ENCODE measurements at places on chromosomes 6 and 20. TPM values are rescaled to one million over a fixed set of nuclear protein-coding genes. Genes with fewer than 3 reads are reported as not detected.

DNA sequence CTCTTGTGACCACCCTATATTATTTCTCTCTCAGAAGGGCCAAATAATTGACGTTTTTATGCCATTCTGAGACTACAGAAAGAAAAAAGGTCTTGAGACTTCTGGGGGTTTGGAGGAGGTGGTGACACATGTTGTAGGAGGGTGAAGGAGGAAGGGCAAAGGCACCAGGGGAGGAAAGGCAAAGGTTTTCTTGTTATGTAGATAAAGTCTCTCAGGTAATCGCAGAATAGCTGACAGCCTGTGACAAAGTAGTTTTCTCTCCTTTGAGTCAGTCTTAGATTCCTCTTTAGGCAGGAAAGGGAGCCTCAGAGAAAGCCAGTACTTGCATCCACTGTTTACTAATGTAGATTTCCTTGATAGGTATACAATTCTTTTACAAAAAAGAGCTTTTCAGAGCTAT lies 23.6 kb downstream of the OR2B2 start:
- DNase-seq, result no peak

DNA sequence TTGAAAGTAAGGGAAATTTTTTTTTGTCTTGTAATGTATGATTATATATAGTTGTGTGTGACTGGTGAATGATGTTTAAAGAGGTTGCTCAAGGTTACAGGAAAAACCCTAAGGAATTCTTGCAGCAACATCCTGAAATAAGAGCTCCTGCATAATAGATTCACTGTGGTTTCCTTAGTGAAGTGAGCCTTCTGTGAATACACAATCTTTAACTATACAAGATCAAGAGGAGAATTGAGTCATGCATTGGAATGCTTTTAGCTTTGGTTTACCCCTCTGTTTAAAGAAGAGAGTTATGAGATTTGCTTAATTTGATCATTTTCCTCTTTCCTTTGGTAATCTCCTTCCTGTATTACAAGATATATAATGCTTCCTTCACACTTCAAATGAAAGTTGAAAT lies 141.6 kb upstream of the EYA4 start:
- DNase-seq, result no peak

DNA sequence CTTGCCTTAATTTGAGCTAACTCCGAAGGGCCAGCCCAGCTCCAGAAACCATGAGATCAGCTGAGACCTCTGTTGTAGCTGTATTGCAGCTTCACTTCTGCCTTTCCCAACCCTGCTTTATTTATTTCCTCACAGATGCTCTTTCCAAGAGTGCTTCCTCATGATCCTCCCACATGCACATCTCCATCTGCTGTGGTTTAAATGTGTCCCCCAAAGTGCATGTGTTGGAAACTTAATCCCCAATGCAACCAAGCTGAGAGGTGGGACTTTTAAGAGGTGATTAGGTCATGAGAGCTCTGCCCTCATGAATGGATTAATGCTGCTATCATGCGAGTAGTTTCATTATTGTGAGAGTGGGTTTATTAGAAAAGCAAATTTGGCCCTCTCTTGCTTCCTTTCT lies 164.4 kb upstream of the TAB2 start:
- no peak for DNase-seq

DNA sequence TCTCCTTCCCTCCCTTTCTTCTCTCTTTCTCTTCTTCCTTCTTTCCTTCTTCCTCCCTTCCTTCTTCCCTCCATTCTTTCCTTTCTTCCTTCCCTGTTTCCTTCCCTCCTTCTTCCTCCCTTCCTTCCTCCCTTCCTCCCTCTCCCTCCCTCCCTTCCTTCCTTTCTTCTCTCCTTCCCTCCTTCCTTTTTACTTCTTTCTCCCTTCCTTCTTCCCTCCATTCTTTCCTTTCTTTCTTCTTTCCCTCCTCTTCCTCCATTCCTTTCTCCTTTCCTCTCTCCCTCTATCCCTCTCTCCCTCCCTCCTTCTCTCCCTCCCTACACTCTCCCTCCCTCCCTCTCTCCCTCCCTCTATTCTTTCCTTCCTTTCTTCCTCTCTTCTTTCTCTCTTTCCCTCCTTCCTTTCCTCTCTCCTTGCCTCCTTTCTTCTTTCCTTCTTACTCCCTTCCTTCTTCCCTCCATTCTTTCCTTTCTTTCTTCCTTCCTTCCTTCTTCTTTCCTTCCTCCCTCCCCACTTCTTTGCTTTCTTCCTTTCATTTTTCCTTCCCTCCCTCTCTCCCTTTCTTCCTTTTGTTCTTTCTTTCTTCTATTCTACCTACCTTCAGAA lies 200.4 kb upstream of the SSTR4 start:
- DNase-seq, result no peak

DNA sequence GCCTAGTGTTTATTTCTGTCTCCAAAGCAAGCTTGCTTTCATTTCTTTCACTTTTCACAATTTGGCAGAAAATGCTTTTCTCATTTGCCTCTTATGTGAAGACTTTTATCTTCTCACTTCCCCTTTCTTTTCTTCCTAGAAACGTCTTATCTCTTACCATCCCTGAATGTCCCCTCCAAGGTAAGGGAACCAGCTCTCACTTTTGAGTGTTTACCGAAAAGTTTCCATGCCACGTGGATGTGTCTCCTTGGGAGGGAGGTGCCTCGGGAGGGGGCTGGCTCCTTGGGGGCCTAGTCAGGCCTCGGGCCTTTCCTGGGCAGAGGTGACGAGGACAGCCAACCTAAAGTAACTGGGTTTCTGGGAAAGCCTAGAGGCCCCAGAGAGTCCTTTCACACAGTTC lies 127.4 kb downstream of the CD24 start:
- DNase-seq, result no peak

DNA sequence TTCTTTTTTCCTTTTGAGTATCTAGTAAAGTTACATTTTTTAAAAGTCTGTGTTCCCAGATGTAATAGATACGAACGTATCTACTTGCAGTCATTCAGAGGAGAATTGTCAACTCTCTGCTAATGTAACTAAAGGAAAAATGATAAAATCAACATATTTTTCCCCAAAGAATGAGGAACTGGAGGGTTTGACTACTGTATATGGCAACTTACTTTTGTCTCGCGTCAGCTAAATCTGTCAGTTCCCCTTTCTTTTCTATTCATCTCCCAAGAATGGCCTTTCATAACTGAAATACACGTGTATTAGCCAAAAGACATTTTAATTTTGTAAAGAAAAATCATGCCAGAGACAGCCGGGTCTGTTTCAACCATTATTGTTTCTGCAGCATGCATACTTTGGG lies 5.4 kb downstream of the EYA2 start:
- no peak for DNase-seq

DNA sequence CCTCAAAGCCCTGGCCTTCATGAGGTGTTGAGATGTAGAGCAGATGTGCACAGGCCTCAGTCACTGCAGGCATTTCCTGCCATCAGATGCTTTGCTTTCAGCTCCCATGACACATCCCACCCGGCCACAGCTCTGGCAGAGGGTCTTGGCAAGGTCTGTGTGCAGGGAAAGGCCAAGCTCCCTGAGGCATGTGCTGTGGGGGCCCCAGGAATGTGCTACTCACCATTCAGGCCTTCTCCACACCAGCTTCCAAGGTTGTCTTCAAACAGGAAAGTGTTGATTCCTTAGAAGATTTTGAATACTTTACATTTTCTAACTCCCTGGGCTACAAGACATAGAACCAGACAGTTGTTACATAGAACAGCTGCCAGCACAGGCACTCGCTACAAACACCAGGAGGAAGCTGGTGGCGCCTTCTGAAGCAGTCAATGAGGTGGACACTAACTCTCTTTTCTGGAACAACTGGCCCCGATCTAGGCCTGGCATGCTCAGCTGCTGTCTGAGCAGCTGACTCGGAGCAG lies 27.8 kb downstream of the CASS4 start:
- DNase-seq, result peak; percentile 24

DNA sequence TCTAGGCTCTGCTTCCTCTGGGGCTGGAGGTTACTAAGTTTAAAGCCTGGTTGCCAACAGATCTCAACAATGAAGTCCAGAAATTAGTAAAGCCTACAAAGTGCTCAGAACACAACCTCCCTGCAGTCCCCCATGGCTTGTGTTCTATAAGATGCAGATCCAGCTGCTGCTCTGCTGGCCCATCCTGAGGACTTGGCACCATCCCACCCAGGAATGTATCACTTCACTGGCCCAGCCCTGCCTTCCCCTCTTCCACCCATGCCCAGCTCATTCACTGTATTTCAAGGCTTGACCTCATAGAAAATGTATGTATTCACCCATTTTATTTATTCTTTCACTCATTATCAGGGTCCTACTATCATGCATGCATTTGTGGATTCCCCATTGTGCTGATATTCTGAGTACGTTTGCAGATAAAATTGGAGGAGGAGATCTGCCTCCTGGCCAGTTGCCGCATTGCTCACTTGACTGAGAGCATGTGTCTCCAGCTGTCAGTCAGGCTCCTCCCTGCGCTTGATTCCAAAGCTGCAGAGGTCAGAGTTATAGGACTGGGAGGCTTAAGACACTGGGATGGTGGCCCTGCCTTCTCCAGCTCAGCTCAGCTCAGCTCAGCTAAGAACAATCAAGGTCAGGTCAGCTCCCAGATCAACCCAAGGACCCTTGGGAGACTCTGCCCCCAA lies 104.8 kb downstream of the MAFB start:
- DNase-seq, result peak; percentile 30

GRCh38 chr6:38187325-38187724 lies 367.8 kb downstream of the ZFAND3 start:
- no peak for DNase-seq

DNA sequence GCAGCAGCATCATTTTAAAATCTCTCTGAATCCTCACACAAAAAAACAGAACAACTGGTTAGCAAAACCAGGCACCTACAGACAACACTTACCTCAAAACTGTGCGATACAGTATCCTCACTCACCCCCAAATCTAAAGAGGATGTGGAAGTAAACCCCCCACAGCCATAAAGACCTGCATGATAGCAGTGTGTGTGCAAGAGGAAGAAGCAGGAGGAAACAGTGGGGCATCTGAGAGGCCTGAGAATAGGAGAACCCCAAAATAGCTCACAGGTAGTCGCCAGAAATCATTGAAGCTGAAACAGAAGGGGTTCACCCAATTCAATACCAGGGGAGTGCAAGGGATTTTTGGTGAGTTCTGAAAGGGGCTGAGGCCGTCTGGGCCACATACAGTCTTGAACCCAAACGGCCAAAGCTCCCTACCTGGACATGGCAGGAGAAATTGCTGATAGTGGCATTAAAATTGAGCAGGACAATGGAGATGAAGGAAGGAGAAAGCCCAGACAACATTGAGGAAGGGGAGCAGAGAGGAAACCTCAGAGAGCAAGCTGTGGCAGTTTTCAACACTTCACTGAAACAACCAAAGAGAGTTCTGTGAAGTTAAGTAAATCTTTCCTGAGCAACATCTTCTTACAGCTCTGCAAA lies 129.7 kb downstream of the FIG4 start:
- no peak for DNase-seq

GRCh38 chr6:139282684-139283083 lies 9.1 kb downstream of the TXLNB start:
- DNase-seq, result no peak

DNA sequence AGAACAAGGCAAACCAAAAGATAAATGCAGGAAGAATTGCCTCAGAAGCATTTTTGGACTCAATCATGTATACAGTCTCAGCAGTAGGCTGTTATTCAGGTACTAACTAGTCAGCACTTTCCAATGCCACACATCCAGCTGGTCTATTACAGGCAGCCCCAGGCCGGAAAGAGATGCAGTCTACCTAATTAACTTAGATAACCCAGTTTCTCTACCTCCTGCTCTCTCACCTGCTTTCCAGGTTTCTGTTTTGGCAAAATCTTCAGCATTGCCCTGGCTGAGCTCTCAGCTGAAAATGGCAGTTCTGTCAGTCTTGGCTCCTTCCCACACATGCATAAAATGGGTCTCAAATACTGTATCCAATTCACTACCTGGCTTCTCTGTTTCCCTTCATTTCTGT lies 101.3 kb upstream of the UFL1 start:
- no peak for DNase-seq

DNA sequence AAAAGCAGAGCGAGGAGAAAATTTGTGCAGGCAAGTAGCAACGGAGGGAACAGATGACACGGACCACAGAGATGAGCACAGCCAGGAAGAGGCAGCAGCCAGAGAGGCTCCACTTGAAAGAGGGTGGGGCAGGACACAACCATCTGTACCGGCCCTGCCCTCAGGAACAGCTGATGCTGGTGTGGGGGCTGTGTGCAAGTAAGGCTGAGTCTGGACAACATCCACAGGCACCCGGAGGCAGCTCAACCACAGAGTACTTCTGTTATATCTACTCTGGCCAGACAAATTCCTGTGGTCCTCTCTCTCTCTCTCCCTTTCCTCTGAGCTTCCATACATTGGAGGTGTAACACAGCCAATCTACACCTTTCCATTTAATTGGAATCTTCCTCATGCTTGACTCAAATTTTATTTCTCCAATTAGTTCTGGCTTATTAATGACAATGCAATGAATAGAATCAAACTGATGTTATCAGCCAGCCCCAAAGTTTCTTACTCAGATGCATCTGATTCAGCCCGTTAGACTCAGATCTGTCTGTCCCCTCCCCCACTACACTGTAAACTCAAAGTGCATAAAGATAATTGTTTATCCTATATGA lies 24.9 kb downstream of the KIF13A start:
- peak; percentile 72 for DNase-seq

DNA sequence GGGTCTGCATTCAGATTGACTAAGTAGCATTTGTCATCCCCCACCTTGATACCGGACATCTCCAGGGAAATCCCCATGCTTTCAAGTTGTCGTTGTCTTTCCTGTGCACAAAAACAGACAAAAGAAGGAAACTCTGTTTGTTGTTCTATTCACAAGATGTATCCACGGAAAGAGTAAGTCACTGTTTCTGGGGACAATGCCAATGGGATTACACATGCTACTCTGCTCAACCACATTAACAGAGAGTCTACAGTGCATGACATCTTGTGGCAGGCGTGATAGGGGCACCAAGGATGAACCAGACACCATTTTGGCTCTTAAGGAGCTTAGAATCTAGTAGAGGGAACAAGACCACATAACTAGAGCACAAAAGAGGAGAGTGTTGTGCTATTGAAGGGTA lies 124.4 kb upstream of the NUP153 start:
- no peak for DNase-seq

Gene SIGLEC1
- total RNA-seq, result 0.61 TPM

Gene BFSP1
- total RNA-seq, result 0.18 TPM

Gene RFX6
- not detected for total RNA-seq

Gene STMND1
- total RNA-seq, result not detected

Gene AIF1
- total RNA-seq, result 4.8 TPM

Gene LRRN4
- total RNA-seq, result not detected

Data from gastrocnemius medialis (tissue), 4 donors.